Skeletal muscle tissue (tissue), 5 donors: ENCODE measurements at places on chromosomes 16 and 17. TPM values are rescaled to one million over a fixed set of nuclear protein-coding genes. Genes with fewer than 3 reads are reported as not detected.

The PRKCA gene
- 2.1 TPM for total RNA-seq

The WDR45B gene
- 40.7 TPM for total RNA-seq

The HS3ST2 gene
- not detected for total RNA-seq

The FOXL1 gene
- under 0.01 TPM for total RNA-seq

The MMP25 gene
- 0.52 TPM for total RNA-seq

The ASGR2 gene
- not detected for total RNA-seq

The MYCBPAP gene
- under 0.01 TPM for total RNA-seq

The TBC1D28 gene
- total RNA-seq, result not detected

The ABCA6 gene
- 31.8 TPM for total RNA-seq

The TNS4 gene
- total RNA-seq, result not detected

The KRTAP2-3 gene
- total RNA-seq, result not detected

The CBFA2T3 gene
- total RNA-seq, result 2.1 TPM

The ZFPM1 gene
- total RNA-seq, result 0.52 TPM

The SLFN12L gene
- total RNA-seq, result 0.52 TPM

The SAMD14 gene
- total RNA-seq, result 1.0 TPM

The KCNJ2 gene
- total RNA-seq, result 34.4 TPM

The NPIPA5 gene
- 4.2 TPM for total RNA-seq

The P2RX1 gene
- total RNA-seq, result 1.6 TPM

The TPSG1 gene
- total RNA-seq, result not detected

The ADAM11 gene
- 0.52 TPM for total RNA-seq

The SEPTIN1 gene
- 0.52 TPM for total RNA-seq

The KRT14 gene
- total RNA-seq, result 1.0 TPM

The MYOCD gene
- total RNA-seq, result 0.52 TPM

The GP1BA gene
- total RNA-seq, result under 0.01 TPM

The PNPO gene
- 12.0 TPM for total RNA-seq
